ENCODE measurements at places on chromosomes 11 and 22.

GRCh38 chr22:28147401-28147800 is 228.3 kb upstream of the PITPNB start:
- no peak for DNase-seq

DNA sequence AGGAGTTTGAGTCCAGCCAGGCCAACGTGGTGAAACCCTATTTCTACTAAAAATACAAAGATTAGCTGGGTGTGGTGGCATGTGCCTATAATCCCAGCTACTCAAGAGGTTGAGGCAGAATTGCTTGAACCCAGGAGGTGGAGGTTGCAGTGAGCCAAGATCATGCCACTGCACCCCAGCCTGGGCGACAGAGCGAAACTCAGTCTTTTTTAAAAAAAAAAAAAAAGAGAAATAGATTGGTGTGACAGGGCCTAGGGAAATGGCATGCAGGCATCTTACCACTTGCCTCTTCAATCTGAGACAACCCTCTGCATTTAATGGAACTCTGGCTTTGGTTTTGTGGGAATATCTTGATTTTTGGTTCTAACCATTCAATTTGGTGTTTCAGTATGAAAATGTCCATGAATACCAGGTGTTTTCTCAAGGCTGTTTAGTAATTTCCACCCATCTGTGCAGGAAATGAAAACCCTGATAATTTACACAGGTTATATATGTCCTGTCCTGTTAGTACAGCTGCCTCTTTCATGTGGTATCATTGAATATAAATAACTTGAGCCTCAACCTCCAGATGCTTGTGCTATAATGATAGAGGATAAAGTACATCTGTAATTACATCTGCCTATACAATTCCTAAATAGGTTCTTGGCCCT is 8.4 kb downstream of the XBP1 start:
- no peak for DNase-seq

DNA sequence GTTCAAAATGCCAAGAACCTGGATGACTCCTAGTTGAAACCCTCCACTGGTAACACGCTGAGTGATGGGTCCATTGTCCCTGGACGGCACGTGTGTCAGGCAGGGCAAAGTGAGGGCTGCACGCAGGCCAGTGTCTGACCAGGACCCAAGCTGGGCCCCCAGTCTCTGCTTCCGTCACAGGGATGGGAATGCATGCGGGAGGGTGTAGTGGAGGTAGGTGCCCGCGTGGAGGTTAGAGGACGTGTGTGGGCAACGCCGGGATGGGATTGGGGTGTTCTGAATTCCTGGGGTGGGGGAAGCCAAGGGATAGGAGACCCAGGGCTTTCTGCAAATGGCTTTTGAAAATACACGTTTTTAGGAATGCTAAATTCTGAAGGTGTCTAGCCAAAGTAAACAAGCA is 943.3 kb downstream of the BRD1 start:
- DNase-seq = no peak

GRCh38 chr22:41343717-41344116 is 38.0 kb upstream of the TEF start:
- DNase-seq = no peak

DNA sequence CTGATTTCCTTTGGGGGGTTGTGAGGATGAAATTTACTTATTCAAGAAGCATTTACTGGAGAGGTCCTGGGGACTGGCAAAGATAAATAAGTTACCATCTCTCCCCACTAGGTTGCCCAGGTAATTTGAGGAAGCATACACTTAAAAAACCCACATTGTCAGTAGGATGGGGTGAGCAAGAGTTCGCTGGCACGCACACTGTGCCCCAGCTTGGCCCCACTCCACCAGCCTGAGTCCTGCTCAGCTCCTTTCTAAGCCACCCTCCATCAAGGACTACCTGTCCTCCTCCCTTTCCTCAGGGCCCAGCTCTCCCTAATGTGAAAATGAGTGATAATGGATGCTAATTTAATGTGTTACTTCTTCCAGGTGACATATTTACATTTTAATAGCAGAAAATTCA is 216.5 kb upstream of the PLET1 start:
- no peak for DNase-seq

Measured in CD4-positive, alpha-beta T cell treated with Interleukin-6 for 4 hours (primary cell).